ENCODE measurements at places on chromosomes 16 and 17.

GRCh38 chr16:67893743-67894399, 817 bp downstream of the PSKH1 start:
- DNase-seq = no peak

- no peak for DNase-seq
Measured at GRCh38 chr17:22233382-22233781, 541.1 kb downstream of the KCNJ18 start.

DNA sequence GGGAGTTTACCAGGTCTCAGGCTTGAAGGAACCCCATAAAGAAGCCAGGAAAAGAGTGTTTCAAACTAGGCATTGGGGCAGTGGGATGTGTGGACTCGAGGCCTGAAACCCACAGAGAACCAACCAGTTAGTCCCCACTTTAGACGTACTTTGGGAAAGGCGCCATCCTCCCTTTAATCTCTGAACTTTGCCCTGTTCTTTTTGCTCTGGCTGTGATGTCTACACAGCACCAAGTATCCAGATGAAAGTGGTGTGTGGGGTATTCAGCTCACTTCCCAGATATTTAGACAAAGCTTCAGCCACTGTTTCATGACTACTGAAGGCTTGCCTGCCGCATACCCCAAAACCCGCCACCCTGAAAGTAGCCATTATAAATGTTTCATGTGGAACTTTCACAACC, 116.9 kb upstream of the IRX5 start:
- no peak for DNase-seq

GRCh38 chr16:25005445-25006306, 9.5 kb downstream of the ARHGAP17 start:
- no peak for DNase-seq

GRCh38 chr17:70521821-70522256, 352.5 kb downstream of the KCNJ2 start:
- DNase-seq = no peak

DNA sequence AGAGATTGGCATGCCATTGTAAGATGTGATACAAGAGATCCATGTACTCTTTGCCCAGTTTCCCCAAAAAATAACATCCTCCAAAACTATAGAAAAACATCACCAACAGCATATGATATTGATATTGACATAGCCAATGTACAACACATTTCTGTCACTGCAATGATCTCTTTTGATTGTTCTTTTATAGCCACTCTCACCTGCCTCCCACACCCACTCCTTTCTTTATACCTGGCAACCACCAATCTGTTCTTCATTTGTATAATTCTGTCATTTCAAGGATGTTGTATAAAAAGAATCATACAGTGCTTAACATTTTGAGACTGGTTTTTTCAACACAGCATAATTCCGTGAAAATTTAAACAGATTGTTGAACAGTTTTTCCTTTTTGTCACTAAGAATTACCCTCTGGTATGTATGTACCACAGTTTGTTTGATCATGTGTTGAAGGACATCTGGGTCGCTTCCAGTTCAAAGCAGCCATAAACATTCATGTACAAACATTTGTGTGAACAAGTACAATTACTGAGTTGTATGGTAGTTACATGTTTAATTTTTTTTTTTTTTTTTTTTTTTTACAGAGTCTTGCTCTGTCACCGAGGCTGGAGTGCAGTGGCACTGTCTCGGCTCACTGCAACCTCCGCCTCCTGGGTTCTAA, 9.9 kb downstream of the KRTAP9-1 start:
- DNase-seq = no peak

GRCh38 chr17:38329808-38330730, 13.7 kb downstream of the GPR179 start:
- DNase-seq = no peak

- DNase-seq = no peak
Measured at GRCh38 chr17:40344421-40345160, 19.9 kb downstream of the GJD3 start.

DNA sequence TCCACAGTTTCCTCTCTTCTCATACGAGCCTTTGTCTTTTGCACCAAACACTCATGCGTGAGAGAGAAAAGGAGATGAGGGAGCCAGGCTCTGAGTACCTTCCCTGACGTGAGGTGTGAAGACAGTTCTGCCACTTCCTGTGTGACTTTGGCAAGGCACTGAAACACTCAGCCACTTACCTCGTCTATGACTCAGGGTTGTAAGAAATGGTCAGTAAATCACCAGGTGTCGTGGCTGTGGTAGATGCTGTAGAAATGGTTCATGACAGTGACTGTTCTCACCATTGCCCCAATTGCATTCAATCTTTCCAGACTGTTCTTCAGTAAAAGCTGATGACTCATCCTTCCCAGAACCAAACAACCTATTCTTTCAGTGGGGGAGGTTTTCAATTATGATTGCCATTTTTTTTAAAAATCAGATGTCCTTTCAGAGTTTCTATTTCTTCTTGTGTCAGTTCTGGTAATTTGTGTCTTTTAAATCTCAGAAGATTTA, 49.2 kb upstream of the CBFA2T3 start:
- no peak for DNase-seq

- no peak for DNase-seq
Measured at GRCh38 chr16:57062329-57062728, 30.1 kb upstream of the CPNE2 start.

DNA sequence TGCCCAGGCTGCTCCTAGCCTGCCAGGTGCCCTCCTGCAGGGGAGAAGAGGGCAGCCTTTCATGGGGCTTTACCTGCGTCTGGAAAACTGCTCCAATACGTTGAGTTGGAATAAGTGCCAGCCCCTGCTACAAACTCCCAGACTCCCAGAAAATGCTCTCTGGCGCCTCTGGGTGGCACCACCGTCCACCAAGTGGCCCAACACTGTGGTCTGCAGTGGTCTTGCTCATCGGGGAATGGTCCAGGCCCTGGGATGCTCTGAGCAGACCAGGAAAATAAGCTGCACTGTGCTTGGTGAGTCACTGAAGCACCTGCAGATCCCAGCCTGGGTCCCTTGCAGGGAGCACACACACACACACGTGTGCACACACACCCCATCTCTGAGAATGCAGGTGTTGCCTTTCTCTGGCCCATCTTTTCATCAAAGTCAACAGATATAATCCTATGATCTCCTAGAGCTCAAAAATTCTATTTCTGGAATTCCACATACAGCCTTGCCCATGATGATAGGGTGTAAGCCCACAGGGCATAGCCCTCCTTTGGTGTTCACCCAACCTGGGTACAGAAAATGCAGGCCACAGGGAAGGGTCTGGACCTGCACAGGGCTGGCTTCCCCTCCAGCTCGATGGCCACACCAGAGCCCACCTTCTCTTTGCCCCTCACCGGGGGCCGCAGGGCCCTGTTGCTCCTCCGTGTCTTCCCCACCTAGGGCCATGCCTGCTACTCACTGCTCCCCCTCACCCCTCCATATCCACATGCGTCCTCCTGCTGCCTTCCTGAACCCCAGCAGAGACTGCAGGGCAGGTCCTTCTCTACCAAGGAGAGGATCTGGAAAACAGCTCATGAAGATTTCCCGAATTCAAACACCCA, 20.5 kb downstream of the CDIP1 start:
- no peak for DNase-seq

DNA sequence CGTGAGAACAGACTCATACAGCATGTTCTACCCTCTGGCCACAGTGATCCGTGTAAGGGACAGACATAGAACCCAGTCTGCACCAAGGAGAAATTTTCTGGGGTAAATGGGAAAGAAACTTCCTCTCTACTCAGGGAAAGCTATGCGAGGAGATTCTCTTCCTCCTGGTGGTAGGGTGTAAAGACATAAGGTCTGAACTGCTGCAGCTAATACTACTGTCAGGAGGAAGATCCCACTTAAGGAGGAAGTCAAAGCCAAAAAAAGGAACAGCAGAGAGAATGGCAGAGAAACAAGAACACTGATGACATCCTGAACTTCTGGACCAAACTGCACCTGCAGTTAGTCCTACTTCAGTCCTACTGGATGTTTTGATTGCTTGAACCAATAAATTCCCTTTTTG, 7.1 kb upstream of the TM4SF5 start:
- no peak for DNase-seq

- peak; percentile 45 for DNase-seq
Measured at GRCh38 chr17:7589204-7589868, 558 bp downstream of the SOX15 start.

- DNase-seq = no peak
Measured at GRCh38 chr16:10941127-10941933, 938 bp downstream of the DEXI start.

DNA sequence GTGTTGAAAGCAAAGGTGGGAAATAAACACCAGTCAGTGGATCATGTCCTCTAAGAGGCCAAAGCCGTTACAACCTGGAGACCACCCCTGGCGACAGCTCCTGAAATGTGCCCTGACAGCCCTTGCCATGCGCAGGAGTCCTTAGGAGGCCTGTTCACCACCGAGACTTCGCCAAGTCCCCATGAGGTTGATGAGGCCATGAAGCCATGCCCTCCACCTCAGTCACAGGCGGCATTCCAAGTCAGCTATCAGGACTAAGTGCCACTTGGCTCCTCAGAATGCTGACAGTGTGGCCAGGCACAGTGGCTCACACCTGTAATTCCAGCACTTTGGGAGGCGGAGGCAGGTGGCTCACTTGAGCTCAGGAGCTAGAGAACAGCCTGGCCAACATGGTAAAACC, 27.1 kb downstream of the ADAM11 start:
- DNase-seq = no peak

DNA sequence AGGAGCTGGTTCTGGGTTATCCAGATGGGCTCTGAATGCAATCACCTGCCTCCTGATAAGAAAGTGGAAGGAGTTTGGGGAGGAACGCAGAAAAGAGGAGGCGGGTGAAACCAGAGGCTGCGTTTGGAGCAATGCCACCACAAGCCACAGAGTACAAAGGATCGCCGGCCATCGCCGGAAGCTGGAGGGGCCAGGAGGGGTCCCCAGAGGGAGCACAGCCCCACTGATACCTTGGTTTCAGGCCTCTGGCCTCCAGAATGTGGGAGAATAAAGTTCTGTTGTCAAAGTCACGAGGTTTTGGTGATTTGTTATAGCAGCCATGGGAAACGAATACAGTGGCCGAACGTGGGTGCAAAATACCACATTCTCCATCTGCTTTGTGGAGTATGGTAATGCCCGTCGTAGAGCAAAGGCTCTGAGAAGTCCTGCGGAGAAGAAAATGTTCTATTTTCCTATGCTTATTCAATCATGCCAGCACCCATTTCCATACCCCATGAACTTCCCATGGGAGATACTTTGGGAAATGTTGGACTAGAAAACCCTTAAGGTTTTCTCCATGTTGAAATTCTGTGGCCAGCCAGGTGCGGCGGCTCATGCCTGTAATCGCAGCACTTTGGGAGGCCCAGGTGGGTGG, 51.4 kb downstream of the ZDHHC7 start:
- no peak for DNase-seq

DNA sequence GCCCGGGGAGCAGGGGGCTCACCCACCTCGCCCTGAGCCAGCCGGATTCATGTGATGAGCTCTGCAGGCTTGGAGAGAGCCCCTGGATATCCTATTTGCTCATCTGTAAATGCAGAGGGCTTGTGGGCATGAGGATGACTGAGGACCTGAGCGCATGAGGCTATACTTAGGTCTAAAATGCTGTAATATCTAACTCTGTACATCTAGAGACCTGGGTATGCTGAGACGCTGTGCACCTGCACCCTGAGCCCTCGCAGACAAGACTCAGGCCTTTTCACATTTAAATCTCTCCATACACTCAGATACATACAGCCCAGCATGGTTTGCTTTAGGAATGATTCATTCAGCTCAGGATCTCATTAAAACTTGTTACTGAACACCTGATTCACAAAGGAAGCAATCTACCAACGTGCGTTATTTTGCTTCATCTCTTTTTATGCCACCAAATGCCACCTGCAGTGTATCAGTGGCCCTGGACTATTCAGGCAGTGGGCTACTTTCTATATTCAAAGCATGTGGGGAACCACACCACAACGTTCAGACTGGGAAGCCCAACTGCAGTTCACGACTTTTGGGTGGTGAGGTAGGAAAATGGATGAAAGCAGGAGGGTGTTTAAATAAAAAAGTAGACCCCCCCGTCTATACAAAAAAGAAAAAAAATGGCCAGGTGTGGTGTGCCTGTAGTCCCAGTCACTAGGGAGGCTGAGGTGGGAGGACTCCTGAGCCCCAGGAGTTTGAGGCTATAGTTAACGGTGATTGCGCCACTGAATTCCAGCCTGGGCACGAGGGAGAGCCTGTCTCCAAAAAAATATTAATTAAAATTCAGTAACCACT, 12.0 kb downstream of the USP7 start:
- no peak for DNase-seq

GRCh38 chr17:58193641-58194255, 1.2 kb downstream of the EPX start:
- DNase-seq = no peak

- DNase-seq = no peak
Measured at GRCh38 chr17:182050-182751, 751 bp upstream of the DOC2B start.
